ENCODE measurements at places on chromosomes 11 and 22. TPM values are rescaled to one million over a fixed set of nuclear protein-coding genes. Genes with fewer than 3 reads are reported as not detected.

The OR5D18 gene
- not detected for polyA plus RNA-seq

The HOATZ gene
- polyA plus RNA-seq: not detected

The KRTAP5-9 gene
- polyA plus RNA-seq: not detected

The CEND1 gene
- 8.2 TPM for polyA plus RNA-seq

The SUSD2 gene
- polyA plus RNA-seq: 2.2 TPM

The C2CD3 gene
- polyA plus RNA-seq: 11.8 TPM

The ALG8 gene
- 74.1 TPM for polyA plus RNA-seq

The MDK gene
- polyA plus RNA-seq: 3,769 TPM

The BLID gene
- polyA plus RNA-seq: 1.0 TPM
